ENCODE measurements at places on chromosomes 16 and 17.

- DNase-seq, result no peak
Measured at GRCh38 chr16:13291591-13292333, 390.4 kb downstream of the SHISA9 start.

DNA sequence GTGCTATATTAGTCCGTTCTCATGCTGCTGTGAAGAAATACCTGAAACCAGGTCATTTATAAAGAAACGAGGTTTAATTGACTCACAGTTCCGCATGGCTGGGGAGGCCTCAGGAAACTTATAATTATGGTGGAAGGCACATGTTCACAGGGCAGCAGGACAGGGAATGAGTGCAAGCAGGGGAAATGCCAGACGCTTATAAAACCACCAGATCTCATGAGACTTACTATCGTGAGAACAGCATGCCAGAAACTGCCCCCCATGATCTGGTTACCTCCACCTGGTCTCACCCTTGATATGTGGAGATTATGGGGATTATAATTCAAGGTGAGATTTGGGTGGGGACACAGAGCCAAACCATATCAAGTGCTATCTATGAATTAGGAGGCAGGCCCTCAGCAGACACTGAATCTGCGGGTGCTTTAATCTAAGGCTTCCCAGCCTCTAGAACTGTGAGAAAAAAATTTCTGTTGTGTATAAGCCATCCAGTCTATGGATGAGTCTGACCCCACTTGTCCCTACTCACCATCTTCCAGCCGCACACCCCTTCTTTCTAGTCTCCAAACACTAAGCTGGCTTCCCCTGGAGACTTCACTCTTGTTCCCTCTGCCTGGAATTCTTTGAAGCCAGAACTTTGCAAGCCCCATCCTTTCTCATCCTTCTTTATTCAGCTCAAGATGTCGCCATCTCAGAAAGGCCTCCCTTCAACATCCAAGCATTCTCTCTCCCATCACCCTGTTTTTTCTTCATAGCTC is 772 bp upstream of the NUP93 start:
- no peak for DNase-seq

- peak; percentile 24 for DNase-seq
Measured at GRCh38 chr17:63222655-63223054, 223.5 kb downstream of the CYB561 start.

DNA sequence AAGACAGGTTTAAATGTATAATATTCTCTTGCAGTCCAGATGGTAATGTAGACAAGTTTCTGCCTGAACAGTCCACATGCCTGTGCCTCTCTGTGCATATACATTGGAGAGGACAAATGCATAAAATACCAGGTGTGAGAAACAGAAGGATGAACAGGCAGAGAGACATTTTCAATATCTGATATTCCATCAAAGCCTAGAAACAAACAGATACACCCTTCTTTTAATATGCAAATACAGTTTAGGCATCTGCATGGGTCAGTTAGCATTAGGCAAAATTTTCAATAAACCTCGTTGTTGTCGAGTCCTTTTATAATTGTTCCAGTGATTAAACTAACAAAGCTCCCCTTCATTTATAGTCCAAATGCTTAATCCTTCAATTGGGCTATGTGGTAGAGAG is 897 bp downstream of the OMG start:
- DNase-seq, result no peak

GRCh38 chr16:73083271-73083670 is 35.3 kb upstream of the ZFHX3 start:
- no peak for DNase-seq

DNA sequence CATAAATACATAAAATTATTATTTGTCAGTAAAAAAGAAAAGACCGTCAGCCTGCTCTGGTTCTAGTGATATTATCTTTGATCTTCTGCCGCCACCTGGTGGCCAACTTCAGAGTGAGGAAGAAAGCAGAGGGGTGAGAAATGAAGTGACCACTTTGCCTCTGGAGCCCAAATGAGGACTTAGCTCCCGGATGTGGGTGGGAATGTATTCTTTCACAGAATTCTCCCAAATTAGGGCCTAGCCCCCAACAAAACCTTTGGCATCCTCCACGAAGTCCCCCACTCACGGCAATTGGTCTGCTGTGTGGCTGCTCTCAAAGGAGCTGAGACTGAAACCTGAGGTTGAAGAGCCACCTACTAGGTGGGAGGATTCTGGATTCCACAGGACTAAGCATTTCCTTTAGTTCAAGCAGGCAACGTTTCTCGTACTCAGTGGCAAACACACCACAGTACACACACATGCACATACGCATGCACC is 4.9 kb upstream of the ZNF267 start:
- DNase-seq, result peak; percentile 73

GRCh38 chr16:52948946-52949345 is 103.8 kb downstream of the CHD9NB start:
- DNase-seq, result no peak
